ENCODE measurements at places on chromosomes 6 and 20.

DNA sequence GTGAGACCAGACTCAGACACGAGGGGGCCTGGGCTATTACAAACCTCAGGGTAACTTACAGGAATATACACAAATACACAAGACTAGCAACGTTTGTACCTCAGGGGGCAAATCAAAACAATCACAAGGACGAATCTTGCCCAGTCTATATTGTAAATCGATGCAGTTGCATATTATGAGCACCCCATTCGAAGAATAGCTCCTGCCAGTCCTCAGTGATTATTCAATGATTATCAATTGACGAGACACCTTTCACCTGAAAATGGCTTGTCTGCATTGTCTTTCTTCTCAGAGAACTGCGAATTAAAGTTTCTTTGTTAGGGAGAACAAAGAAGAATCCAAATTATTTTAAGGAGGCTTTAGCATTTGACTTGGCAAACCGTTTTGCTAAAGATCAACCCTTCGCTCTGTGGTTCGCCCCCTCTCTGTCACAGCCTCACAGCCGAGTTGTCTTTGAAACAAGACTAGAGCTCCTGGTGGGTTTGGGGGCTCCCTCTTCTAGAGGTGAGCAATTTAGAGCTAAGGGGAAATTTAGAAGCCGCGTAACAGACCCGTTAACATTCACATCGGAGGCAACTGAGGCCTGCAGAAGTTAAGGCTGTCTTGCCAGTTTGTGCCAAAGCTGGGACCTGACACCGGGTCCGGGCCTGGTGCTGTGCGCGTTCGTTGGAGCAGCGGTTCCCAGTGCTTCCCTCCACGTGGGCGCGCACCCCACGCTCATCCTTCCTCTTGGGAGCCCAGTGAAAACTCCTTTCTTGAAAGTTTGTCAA, 24.9 kb upstream of the MAP3K7 start:
- DNase-seq, result peak; percentile 21

DNA sequence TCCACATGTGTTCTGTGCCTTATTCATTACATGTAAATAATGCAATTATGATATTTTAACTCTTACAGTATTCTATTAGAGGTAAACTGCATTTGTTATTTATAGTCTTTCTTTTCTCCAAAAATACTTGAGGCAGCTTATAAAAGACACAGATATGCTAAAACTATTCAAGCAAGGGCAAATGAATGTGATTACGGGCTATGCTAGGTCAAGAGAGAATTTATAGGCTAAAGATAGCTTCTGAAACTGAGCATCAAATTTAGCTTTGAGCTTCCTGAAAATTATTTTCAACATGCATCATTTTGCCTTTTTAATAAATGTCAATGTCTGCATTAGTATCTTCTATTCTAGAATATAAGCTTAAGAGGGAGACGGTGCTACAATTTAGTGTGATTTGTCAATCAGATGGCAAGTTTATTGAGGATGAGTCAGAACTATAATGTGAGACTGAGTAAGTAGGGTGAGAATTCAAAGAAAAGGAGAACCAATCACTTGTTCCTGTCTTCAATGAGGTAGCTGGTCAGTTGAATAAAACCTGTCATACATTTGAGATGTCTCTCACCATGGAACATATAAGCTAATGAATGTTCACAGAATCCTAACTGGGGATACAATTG, 669.4 kb upstream of the CITED2 start:
- no peak for DNase-seq

GRCh38 chr6:75775219-75775618, 26.2 kb downstream of the MYO6 start:
- no peak for DNase-seq

GRCh38 chr6:159976686-159977254, 7.9 kb downstream of the IGF2R start:
- no peak for DNase-seq

DNA sequence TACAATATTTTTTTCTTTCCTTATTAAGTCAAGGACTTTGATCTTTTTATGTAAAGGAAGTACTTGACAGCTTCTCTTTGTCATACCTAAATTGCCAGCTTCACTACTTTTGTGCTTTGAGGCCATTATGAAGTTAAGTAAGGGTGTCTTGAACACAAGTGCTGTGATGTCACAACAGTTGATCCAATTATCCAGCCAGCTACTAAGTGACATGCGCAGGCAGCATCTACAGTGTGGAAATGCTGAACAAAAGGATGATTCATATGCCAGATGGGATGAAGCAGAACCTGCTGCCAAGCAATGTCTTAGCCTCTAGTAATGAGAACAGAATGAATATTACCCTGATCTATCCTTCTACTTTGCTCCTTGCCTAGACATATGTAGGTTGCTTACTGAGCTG, 68.3 kb upstream of the TMEM244 start:
- no peak for DNase-seq

DNA sequence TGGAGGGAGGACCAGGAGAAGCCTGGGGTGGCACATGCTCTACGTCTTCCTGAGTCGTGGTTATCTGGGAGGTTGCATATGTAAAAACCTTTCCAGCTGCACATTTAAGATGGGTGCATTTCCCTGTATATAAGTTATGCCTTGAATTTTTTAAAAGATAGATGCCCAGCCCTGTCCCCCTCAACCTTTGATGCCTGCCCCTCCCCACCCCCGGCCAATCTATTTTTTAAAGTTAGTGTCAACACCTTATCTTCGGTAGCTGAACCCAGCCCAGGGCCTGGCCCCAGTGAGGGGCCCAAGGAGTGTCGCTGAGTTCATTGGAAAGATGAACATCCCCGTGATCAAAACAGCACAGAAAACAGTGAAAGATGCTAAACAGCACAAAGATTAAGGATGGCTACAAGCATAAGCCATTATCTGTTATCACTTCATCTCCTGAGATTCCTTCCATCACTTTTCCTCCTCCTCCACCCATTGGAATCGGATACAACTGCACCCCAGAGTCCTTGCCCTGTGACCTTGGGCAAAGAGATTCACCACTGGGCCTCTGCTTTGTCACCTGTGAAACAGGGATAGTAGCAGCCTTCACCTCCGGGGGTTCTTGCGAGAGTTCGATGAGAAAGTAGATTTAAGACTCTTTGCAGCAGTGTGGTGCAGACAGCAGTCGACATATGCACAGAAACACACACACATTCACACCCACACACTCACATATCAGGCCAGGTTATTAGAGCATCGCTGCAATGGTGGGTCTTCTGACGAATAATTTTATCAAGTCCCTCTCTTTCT, 47.5 kb downstream of the SIRPA start:
- DNase-seq, result no peak

- DNase-seq, result no peak
Measured at GRCh38 chr6:39341937-39342336, 19.4 kb upstream of the KCNK16 start.

- DNase-seq, result no peak
Measured at GRCh38 chr20:48451401-48451800, 376.4 kb downstream of the PREX1 start.

DNA sequence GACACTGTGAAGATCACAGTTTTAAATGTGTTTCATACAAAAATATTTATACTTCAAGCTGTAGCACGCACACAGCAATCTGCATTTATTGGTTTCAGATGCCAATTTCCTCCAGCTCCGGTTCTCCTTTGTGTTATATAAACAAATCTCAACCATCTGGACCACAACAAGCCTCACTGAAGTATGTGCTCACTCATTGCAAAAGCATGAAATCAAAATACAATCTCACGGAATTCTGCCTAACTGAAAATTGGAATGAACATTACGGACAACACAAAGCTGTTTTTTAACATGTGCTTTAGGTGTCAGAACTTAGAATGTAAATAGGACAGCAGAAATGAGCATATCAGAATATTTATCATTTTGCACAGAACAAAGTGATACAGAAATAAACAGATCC, 38.0 kb downstream of the RCAN2 start:
- DNase-seq, result no peak

DNA sequence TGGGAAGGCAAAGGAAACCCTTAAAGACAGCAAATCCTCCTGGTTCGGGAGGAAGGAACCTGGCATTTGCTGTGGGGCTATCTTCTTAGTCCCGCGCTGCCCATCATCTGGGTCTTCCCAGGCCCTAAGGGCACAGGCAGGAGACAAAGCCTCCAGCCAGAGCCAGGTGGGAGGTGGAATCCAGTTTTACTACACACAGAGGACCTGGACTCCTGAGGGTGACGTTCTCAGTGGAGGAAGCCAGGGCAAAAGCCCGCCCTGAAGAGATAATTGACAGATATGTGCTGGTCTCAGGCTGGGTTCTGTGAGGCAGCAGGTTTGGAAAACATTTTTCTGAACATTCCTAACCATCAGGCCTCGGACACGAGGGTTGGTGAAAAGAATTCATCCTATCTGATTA, 88.4 kb upstream of the AGPAT4 start:
- DNase-seq, result no peak

- no peak for DNase-seq
Measured at GRCh38 chr6:88246654-88247053, 80.5 kb upstream of the CNR1 start.

DNA sequence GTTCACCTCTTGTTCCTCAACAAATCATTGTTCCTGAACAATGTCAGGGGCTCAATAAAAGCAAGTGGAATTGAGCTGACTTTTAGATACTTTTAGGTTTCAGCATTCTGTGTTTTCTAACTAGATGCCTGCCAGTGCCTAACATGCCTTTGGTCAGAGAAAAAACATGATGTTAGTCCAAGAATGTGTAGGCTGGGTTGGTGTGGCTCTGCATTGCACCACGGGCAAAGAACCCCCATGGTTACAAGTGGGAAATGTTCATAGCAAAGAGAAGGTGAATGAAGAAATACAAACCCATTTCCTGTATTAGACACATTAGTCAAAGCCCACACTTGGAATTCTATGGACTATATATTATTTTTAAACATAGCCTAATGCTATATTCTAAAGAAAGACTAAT, 193.3 kb downstream of the TMEM200A start:
- no peak for DNase-seq

- no peak for DNase-seq
Measured at GRCh38 chr20:46837083-46837482, 57.6 kb upstream of the EYA2 start.

DNA sequence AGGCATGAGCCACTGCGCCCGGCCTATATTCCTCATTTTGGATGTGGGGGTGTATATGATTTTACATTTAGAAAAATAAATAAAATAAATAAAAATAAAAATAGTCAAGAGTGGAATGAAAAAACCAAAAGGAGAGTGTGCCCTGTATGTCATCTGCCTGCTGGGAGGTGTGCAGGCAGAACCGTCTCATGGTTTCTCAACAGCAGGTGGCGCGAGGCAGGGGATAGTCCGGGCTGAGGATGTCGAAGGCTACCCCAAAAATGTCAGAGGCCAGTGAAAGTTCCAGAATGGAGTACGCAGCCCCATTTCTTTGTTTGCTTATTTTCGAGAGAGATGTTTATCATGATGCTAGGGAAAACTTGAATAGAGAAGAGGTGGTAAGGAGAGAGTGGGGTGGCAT, 16.4 kb upstream of the KIF16B start:
- DNase-seq, result no peak

- DNase-seq, result no peak
Measured at GRCh38 chr6:107538856-107539387, 49.0 kb downstream of the SOBP start.

- DNase-seq, result peak; percentile 96
Measured at GRCh38 chr6:47083586-47084047, 41.5 kb upstream of the ADGRF1 start.

- DNase-seq, result no peak
Measured at GRCh38 chr20:14544688-14545087, 207.3 kb upstream of the FLRT3 start.

DNA sequence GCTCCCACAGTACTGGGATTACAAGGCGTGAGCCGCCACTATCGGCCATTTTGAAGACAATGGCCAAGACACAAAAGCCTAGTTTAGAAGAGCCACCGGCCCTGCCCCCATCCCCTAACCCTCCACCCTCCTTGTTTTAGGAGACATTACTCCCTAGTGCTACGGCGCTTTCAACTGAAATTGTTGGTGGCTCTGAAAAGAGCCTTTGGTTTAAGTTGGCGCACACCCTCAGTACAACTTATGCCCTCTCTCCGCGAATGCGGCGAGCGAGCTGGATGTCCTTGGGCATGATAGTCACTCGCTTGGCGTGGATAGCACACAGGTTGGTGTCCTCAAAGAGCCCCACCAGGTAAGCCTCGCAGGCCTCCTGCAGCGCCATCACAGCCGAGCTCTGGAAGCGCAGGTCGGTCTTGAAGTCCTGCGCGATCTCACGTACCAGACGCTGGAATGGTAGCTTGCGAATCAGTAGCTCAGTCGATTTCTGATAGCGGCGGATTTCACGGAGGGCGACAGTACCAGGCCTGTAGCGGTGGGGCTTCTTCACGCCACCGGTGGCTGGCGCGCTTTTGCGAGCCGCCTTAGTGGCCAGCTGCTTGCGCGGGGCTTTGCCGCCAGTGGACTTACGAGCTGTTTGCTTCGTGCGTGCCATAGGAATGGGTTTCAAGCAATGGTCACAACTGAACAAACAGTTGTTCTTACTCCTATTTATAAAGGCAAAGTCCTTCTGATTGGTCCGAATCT, 114.9 kb upstream of the BTN3A2 start:
- peak; percentile 93 for DNase-seq
